ENCODE measurements at places on chromosomes 12 and 14. TPM values are rescaled to one million over a fixed set of nuclear protein-coding genes. Genes with fewer than 3 reads are reported as not detected.

GRCh38 chr12:13206560-13206897, 10.0 kb downstream of the EMP1 start:
- H3K27me3 ChIP-seq: no peaks in the 10 kb centered on the region
- H3K4me3 ChIP-seq: no peak overlapping the region
- no peaks in the 10 kb centered on the region for H3K36me3 ChIP-seq
- H3K27ac ChIP-seq: peak overlapping the region; percentile 47

DNA sequence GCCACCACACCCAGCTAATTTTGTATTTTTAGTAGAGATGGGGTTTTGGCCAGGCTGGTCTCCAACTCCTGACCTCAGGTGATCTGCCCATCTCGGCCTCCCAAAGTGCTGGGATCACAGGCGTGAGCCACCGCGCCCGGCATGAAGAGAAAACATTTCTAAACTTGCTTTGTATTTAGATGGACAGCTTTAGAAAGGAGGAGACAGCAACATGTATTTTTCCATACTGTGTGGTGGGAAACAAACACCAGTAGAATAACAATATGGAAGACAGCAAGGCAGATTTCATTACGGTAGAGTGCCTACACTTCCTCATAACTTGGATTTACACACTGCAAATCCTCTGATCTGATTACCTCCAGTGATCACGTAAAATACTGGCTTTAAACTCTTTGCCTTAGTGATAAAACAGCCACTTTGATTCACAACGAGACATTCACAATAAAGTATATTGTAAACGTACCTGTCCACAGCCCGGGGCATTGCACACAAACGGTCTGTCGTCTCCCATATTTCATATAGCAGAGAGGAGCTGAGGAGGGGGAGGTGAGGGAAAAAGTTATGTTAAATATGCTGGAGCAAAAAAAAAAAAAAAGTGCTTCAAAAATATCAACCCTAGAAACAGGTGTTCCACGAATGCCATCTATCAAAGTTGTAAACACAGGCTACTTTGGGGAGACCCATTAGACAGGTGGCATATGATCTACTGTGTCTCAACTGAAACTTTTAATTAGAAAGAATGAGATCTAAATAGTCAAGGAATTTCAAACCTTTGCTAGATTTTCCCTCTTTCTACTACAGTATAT, 25.5 kb downstream of the ATF7 start:
- H3K36me3 ChIP-seq: no peaks in the 10 kb centered on the region
- DNase-seq: no peak
- no peaks in the 10 kb centered on the region for H3K27me3 ChIP-seq
- H3K4me1 ChIP-seq: peaks cover 49% of the 10 kb centered on the region

DNA sequence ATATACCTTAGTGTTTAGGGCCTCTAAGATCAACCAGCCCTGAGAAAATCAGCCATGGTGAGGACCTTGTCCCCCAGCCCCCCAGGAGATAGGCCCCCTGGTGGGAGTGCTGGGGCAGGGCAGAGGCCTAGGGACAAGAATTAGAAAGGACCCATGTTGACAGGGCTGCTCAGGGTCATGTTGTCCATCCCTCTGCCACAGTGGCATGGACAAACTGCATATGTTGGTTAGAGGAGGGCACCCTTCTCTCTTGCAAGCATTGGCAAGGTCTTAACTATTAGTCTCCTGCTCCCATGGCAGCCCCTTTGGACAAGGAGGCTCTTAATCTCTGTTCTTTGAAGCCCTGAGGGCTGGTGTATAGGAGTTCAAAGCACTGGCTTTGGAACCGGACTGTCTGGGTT, 755 bp upstream of the PTPN6 start:
- H3K36me3 ChIP-seq: peaks cover 17% of the 10 kb centered on the region
- no peak for DNase-seq
- peaks cover 3% of the 10 kb centered on the region for H3K4me1 ChIP-seq
- no peak overlapping the region for H3K27ac ChIP-seq

DNA sequence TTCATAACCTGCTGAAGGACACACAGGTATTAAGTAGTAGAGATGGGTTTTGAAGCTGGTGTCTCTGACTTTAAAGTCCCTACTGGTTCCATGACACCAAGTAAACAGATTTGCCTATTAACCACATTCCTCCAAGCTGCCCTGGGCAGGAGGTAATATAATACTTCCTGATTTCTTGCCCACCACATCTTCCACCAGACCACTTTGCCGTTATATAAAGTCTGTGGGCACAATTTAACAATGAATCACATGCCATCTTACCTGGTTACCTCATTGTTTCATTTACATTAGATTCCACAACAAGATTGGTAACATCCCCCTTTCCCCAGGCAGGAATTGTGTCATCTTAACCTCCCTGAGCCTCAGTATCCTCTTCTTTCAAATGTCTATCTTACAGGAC, 900 bp upstream of the LRRC23 start:
- DNase-seq: no peak
- H3K27ac ChIP-seq: no peak overlapping the region
- no peaks in the 10 kb centered on the region for H3K36me3 ChIP-seq
- peaks cover 12% of the 10 kb centered on the region for H3K4me1 ChIP-seq

DNA sequence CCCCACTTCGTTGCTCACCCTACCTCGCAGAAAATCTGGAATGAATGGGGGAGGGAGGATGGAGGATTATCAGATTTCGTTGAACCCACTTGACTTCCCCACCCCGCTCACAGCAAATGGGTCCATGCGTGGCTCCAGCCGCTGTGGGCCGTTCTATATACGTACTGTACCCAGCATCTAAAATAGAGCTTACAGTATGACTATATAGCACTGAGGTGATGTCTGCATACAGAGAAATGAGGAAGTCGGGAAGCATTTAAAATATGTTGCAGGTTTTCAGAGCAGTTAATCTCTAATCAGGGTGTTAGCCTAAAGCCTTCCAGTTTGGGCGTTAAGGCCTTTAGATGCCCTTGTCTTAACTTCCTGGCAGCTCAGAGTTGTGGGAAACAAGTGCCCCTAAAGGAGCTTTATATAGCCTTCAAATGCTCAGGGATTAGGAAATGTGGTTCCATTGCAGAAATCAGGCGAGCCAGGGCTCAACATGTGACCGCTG, 1.4 kb downstream of the BICDL1 start:
- peak overlapping the region; percentile 24 for H3K4me3 ChIP-seq
- peaks cover 9% of the 10 kb centered on the region for H3K4me1 ChIP-seq
- peaks cover 51% of the 10 kb centered on the region for H3K27me3 ChIP-seq
- H3K27ac ChIP-seq: no peak overlapping the region

GRCh38 chr12:66170606-66171005, 810 bp upstream of the TMBIM4 start:
- H3K4me1 ChIP-seq: peaks cover 15% of the 10 kb centered on the region
- H3K27me3 ChIP-seq: no peaks in the 10 kb centered on the region
- no peaks in the 10 kb centered on the region for H3K36me3 ChIP-seq
- H3K27ac ChIP-seq: peak overlapping the region; percentile 94
- H3K4me3 ChIP-seq: no peak overlapping the region
- no peak for DNase-seq

GRCh38 chr14:103205541-103205906, 82.3 kb downstream of the TNFAIP2 start:
- H3K4me1 ChIP-seq: peaks cover 12% of the 10 kb centered on the region
- H3K36me3 ChIP-seq: no peaks in the 10 kb centered on the region
- no peak for DNase-seq
- H3K27me3 ChIP-seq: no peaks in the 10 kb centered on the region
- peak overlapping the region; percentile 87 for H3K27ac ChIP-seq

DNA sequence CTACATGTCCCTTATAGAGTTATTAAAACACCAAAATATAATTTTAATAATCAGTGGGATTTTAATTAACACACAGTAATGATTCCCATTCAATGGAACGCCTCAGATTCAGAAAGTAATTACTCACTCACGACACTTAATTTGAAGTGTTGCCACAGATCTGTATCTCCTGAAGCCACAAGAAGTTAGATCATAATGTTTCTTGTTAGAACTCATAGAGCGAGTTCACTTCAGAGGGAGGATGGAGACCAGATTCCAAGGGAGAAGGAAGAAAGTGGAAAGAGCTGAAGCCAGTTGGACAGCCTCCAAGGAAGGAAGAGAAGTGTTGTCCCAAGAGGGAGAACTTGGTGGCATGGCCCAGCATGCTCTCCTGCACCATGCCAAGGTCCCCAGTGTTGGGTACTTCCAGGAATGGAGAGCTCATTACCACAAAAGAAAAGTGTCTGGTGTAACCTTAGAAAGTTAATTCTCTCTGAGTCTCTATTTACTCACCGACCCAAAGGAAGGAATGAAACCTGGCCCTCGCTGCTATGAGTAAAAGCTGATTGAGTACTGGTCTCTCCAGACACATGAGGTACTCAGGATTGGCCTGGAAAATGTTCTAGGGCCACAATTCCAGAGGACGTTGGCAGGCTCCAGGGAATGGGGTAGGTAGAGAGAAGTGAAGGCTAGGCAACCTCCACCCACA, 305.4 kb downstream of the BCL11B start:
- no peaks in the 10 kb centered on the region for H3K27me3 ChIP-seq
- H3K4me3 ChIP-seq: no peak overlapping the region
- no peaks in the 10 kb centered on the region for H3K36me3 ChIP-seq
- no peak for DNase-seq
- H3K27ac ChIP-seq: no peak overlapping the region
- no peaks in the 10 kb centered on the region for H3K4me1 ChIP-seq

- H3K36me3 ChIP-seq: no peaks in the 10 kb centered on the region
- no peak overlapping the region for H3K27ac ChIP-seq
- DNase-seq: no peak
- H3K27me3 ChIP-seq: no peaks in the 10 kb centered on the region
- no peaks in the 10 kb centered on the region for H3K4me1 ChIP-seq
These were observed 674.1 kb upstream of the ATXN7L3B start for GRCh38 chr12:73863546-73863945.

- H3K27me3 ChIP-seq: no peaks in the 10 kb centered on the region
- DNase-seq: no peak
- H3K27ac ChIP-seq: no peak overlapping the region
- no peak overlapping the region for H3K4me3 ChIP-seq
- H3K36me3 ChIP-seq: no peaks in the 10 kb centered on the region
- no peaks in the 10 kb centered on the region for H3K4me1 ChIP-seq
These were observed 10.7 kb upstream of the EVL start for GRCh38 chr14:100054316-100055075.

GRCh38 chr12:93676408-93677194, 574 bp upstream of the CRADD start:
- no peaks in the 10 kb centered on the region for H3K36me3 ChIP-seq
- DNase-seq: no peak
- H3K4me3 ChIP-seq: peak overlapping the region; percentile 85
- no peaks in the 10 kb centered on the region for H3K27me3 ChIP-seq
- H3K27ac ChIP-seq: peak overlapping the region; percentile 96

DNA sequence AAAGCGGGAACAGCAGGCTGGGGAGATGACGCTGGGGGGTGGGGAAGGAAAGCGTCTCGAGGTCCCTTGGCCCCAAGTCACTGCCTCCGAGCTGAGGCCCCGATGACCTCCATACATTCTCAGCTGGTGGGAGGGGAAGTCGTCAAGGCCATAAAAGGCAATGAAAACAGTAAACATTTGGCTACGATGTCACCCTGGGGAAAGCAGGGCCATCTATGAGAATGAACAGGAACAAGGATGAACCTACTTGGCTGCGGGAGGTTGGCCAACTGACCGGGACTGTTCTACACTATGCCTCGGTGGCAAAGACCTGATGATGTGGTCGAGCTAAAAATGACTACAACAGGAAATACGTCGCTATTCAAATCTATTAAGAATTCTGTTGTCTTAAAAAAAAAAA, 19.5 kb downstream of the PRKAB1 start:
- H3K27me3 ChIP-seq: no peaks in the 10 kb centered on the region
- no peak overlapping the region for H3K27ac ChIP-seq
- DNase-seq: no peak

- H3K27me3 ChIP-seq: no peaks in the 10 kb centered on the region
- no peak for DNase-seq
These were observed 911 bp downstream of the CALCOCO1 start for GRCh38 chr12:53726341-53726740.

DNA sequence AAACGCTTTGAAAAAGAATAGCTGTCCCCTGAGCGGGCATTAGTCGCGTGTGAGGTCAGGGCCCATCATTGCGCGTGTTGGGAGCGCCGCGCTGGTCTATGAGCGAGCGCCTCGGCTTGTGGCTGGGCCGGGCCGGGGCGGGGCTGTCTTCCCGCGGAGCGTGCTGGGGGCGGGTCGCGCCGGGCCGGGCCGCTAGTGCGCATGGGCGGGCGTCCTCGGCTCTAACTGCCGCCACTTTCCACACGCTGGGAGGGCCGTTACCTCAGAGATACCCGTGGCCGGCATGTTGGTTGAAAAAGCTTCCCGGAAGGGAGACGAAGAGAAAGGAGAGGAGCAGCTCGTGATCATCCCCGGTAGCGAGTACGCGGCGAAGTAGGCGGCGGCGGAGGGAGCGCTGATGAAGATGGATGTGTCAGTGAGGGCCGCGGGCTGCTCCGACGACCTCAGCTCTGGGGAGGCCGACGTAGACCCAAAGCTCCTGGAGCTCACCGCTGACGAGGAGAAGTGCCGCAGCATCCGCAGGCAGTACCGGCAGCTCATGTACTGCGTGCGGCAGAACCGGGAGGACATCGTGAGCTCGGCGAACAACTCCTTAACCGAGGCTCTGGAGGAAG, at the start of gene EID3:
TSS of gene EID3 (plus strand) at position 202 of the 614 bp plus-strand sequence. CDS start at position 398, 196 bp downstream.
- peak within 1 kb of the TSS; percentile 73 for H3K27ac ChIP-seq
- no peaks in the 10 kb centered on the region for H3K27me3 ChIP-seq
- H3K36me3 ChIP-seq: no peaks in the 10 kb centered on the region
- peaks cover 64% of the 10 kb centered on the region for H3K4me1 ChIP-seq

DNA sequence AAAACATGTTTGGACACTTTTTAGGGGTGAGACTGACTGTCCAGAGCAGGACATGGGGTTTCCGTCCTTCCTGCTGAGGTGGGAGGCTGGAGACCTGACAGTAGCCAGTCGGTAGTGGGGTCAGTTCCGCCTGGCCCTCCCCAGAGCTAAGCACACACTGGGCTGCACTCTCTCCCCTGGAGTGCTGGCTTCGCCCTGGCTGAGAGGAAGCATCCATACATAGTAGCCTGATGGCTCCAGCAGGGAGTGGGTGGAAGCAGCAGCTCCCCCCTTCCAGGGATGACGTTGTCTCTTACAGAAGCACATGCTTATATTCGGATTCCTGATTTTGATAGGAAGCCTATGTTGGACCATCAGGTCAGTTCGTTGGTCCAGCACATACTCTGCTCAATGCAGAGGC, 40.4 kb downstream of the SFSWAP start:
- H3K4me3 ChIP-seq: no peak overlapping the region
- no peak overlapping the region for H3K27ac ChIP-seq
- peaks cover 57% of the 10 kb centered on the region for H3K36me3 ChIP-seq
- H3K27me3 ChIP-seq: no peaks in the 10 kb centered on the region
- H3K4me1 ChIP-seq: no peaks in the 10 kb centered on the region
- no peak for DNase-seq

DNA sequence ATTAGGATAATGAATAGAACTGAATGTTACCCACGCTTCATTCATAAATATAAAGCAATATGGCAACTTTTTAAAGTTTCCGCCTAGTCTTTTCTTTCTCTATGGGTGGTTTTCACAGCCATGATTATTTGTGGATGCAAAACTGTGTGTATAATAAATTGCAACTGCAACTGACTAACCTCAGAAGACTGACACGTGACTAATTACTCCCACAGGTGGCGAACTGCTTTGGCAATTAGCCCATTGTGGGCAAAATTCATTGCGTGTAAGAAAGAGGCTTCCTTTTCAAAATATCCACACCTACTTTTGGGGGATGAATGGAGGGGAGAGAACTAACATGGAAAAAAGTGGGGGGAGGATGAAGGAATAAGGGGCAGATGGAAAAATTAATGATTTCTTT, 79.0 kb downstream of the SLC25A21 start:
- H3K27ac ChIP-seq: no peak overlapping the region
- no peaks in the 10 kb centered on the region for H3K4me1 ChIP-seq
- no peaks in the 10 kb centered on the region for H3K27me3 ChIP-seq
- no peaks in the 10 kb centered on the region for H3K36me3 ChIP-seq
- no peak for DNase-seq

The SMCO2 gene
- not detected for total RNA-seq

The PCED1B gene
- not detected for total RNA-seq

The MLH3 gene
- 10.4 TPM for total RNA-seq

The KLHL33 gene
- 4.6 TPM for total RNA-seq

The PROX2 gene
- not detected for total RNA-seq

The MORN3 gene
- total RNA-seq: not detected

All from gastrocnemius medialis (tissue), 4 donors.